WERI-Rb-1 (cell line): ENCODE measurements at places on chromosomes 3 and 15.

DNA sequence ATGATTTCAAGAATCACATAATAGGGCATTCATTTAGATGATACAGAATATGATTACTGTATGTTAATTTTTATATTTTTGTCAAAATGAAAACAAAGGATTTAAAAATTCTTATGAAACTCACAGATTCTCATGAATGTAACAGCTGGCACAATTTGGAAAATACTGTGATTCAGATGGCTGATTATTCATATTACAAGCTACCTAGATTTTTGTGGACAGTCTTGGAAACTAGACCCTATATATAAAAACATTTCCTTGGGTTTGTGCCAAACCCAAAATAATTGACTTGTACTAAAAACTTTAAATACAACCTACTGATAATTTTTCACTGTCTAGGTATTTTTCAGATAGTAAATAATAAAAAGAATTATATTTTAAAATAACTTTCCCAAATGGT lies 26.2 kb downstream of the ZBED2 start:
- no peak for DNase-seq

- DNase-seq, result no peak
Measured at GRCh38 chr3:46946416-46946815, 30.1 kb downstream of the CCDC12 start.

- DNase-seq, result no peak
Measured at GRCh38 chr15:80752204-80752603, 27.0 kb upstream of the CEMIP start.

DNA sequence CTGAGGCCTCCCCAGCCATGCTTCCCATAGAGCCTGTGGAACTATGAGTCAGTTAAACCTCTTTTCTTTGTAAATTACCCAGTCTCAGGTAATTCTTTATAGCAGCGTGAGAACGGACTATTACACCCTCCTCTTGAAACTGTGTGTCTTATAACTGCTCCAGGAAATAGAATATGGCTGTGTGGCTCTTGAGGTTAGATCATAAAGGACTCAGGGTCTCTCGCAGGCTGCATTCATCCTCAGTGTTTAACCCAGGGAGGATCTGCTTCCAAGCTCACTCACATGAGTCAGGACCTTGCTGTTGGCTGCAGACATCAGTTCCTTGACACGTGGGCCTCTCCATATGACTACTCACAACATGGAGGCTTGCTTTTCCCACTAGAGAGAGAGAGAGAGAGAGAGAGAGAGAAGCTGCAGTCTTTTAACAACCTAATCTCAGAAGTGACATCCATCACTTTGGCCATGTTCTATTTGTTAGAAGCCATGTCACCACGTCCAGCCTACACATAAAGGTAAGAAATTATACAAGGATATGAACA lies 114.3 kb upstream of the UBE2E1 start:
- DNase-seq, result no peak

DNA sequence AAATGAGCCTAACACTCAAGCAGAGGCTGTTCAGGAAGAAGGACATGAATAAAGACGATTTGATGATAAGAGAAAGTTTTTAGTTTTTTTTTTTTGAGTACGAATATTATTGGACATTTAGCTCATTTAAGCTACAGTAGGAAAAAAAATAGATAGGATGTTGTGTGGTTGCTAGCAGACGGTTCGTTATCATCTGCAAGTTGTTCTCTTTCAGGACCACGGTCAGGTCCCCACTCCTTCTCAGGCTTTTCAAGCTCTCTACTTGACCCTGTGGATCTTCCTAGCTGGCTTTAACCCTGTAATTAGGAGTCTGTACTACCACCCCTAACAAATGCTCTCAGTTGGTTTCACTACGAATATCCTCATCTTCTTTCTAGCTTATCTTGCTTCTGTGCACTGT lies 1.1 kb downstream of the KCNH8 start:
- no peak for DNase-seq

DNA sequence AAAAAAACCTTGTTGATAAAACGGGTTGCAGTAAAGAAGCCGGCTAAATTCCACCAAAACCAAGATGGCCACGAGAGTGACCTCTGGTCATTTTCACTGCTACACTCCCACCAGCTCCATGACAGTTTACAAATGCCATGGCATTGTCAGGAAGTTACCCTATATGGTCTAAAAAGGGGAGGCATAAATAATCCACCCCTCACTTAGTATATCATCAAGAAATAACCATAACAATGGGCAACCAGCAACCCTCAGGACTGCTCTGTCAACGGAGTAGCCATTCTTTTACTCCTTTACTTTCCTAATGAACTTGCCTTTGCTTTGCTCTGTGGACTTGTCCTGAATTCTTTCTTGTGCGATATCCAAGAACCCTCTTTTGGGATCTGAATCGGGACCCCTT lies 14.4 kb upstream of the CDC25A start:
- no peak for DNase-seq

GRCh38 chr3:30848087-30848779 lies 46.2 kb downstream of the GADL1 start:
- no peak for DNase-seq

- DNase-seq, result peak; percentile 10
Measured at GRCh38 chr3:56365905-56366640, 102.2 kb downstream of the ERC2 start.

- no peak for DNase-seq
Measured at GRCh38 chr3:42490243-42490642, 12.2 kb upstream of the VIPR1 start.

DNA sequence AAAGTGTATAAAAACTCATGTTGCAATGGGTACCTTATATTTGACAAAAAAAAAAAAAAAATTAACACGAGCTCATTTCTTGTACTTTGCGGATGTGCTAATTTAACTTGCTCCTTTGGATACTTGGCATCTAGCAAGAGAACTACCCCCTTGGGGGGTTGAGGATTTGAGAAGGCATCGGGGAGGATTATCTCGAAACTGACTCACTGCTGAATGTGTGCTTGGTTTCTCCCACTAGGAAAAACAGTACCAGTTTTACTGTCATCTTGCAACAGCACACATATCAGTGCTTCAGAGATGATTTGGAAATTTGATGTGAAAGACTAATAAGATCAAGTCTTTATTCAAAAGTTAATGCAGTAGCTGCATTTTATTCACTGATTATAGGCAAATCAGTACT lies 891 bp downstream of the EXOG start:
- no peak for DNase-seq

DNA sequence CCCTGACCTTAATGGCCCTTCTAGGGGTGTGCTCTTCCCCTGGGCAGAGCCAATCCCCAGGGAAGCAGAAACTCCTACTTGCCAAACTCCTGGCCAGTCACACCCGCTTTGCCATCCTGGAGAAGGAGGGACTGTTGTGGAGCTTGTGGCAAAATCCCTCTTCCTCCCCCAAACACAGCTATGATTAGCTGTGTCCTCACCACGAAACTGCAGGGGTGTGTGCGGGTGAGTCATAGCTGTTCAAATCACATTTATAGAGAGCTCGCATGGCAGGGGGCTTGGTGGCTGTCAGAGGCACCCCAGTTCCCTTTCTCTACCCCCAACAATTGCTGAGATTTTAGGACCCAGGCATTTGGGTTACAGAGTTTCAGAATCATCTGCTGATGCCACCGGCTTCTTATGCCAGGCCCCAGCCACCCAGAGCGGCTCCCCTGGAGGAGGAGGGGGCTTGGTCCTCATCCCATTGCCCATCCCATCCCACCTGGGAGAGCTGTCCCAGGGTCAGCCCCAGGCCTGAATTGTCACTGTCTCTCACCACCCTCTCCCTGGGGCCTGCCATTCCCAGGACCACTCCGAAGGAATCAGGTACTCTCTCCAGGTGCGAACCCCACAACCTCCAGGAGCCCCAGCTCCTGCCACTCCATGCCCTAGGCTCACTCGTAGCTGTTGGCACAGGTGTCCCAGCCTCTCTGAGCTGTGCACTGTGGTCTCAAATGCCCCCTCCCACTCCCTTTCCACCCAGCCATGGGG lies 28.8 kb upstream of the MAGEF1 start:
- DNase-seq, result no peak

GRCh38 chr3:14467814-14468620 lies 65.6 kb downstream of the SLC6A6 start:
- peak; percentile 47 for DNase-seq

DNA sequence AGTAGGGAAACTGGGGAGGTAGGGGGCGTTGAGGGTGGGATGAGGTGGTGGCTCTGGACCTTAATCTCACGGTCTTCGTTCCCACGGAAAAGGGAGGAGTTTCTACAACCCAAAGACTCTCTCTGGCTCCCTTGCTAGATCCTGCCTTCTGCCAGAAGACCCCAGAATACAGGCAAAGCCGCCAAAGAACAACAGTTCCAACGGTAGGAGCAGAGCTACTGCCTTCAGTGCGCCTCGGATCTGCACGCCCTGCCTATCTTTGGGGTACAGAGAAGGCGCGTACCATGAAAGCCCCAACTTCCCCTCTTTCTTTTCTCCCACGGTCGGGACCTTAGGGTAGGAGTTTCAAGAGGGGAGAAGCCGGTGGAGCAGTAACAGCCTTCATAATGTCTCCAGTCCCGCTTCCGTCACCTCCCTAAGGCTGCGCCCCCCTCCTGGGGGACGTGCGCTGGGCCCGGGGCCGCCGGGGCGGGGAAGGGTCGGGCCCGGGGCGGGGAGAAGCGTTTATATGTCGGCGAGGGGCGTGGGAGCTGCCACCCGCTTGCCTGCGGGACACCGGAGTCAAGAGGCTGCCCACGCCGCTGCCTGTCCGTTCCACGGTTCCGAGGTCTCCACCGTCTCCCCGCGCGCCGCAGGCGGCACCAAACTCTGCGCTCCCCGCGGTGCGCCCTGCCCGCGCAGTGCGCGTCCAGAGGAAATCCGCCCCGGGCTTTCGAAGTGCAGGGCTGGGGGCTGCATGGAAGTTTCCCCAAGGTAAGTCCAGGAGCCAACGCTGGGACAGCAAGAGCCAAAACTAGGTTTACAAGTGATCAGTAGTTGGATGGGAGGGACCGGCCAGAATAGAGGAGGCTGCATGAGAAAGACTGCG lies at the start of gene COL6A6:
COL6A6 (plus strand) TSS at position 533 of the 868 bp plus-strand sequence. CDS start 43,188 bp downstream, outside the sequence.
- DNase-seq, result no peak

- peak; percentile 16 for DNase-seq
Measured at GRCh38 chr15:79339588-79340314, 28.8 kb downstream of the TMED3 start.

DNA sequence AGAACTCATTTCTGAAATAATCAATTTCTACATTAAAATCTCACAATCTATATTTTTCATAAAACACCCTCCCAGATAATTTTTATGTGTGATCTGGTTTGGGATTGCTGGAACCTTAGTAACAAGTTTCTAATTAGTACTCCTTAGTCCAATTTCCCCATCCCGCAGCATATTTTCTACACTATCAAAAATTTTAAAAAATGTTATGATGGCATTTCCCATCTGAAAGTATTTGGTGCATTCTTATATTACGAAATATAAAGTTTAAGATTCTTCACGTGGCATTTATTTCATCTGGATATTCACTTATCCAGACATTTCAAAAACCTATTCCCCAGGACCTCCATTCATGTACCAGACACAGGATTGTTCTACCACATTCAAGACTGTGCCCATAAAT lies 1.5 kb downstream of the OR5H14 start:
- DNase-seq, result no peak

DNA sequence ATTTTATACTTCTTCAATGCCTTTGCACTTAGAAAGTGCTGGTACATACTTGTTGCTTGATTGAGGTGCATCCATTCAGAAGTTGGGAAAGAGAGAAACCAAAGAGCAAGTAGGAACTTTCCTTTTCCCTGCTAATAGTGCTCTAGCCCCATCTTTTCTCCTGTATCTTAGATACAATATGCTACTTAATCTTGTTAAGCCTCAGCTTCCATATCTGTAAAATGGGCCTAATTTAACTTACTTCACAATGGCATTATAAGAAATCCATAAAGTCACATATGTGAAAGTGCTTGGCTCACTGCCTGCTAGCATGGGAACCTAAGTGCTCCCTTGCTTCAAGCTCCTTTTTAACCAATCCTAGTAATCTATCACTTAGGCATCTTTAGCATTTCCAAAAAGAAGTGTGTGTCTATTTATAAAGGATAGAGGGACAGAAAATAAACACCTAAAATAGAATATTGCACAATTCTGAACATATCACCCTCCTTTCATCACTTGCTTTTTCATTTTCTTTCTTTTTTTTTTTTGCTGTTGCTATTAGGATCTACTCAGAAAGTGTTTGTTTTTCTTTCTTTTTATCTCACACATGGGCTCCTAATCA lies 28.1 kb downstream of the KCNAB1 start:
- DNase-seq, result no peak

- DNase-seq, result no peak
Measured at GRCh38 chr3:170467571-170468147, 49.0 kb downstream of the CLDN11 start.

- DNase-seq, result no peak
Measured at GRCh38 chr15:59367022-59367451, 5.6 kb downstream of the MYO1E start.

DNA sequence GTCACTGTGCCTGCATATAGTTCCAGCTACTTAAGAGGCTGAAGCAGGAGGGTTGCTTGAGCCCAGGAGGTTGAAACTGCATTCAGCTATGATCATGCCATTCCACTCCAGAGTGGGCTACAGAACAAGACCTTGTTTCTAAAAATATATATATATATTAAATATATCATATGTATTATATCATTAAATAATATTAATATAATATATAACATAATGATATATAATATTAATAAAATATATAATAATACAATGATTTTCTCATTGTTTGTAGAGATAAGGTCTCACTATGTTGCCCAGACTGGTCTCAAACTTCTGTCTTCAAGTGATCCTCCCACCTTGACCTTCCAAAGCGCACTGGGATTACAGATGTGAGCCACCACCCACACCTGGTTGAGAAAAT lies 101.8 kb downstream of the NAALADL2 start:
- no peak for DNase-seq

- no peak for DNase-seq
Measured at GRCh38 chr15:35206060-35206675, 121.1 kb upstream of the NANOGP8 start.

DNA sequence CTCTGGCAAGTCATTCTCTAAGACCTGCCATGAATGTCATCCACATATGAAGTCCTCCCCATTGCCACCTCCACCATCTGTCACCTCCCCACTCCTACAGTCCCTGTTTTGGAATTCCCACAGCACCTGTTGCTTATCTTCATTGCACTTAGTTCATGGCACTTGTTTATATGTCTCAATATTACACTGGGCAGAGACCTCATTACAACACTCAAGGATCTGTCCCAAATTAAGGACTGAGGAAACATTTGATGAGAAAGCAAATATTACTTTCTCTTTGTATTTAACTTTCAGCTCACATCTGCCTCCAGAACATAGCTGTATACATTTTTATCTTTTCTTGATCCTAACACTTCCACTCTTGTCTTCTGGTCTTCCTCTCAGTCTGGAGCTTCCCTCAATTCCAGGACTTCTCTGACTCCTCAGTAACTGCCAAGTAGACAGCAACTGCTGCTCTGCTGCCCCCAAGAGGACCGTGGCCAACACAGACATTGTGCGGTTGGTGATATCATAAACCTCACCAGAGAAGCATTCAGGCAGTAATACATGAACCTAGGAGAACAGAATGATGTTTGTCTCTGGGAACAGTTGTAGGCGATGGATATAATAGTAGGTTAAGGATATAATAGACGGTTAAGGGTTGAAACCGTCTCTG lies 45.0 kb upstream of the FGF12 start:
- peak; percentile 47 for DNase-seq
